T-helper 1 cell (primary cell): ENCODE measurements at places on chromosomes 7 and 10.

GRCh38 chr10:119183664-119184412 is 5.2 kb upstream of the PRDX3 start:
- no peak for DNase-seq

DNA sequence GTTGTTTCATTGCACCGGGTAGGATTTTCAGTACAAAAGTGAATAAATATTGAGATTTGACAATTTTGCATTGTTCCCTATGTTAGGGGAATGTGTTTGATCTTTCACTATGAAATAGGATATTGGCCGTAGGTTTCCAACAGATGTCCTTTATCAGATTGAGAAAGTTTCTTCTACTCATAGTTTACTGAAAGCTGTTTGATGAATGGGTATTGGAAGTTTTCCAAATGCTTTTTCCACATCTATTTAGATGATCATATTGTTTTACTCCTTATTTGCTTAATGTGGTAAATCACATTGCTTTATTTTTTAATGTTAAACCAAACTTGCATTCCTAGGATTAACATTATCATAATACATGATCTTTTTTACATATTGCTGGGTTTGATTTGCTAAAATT is 177.9 kb upstream of the C7orf33 start:
- DNase-seq = no peak

GRCh38 chr10:110241841-110242240 is 34.4 kb downstream of the MXI1 start:
- no peak for DNase-seq

DNA sequence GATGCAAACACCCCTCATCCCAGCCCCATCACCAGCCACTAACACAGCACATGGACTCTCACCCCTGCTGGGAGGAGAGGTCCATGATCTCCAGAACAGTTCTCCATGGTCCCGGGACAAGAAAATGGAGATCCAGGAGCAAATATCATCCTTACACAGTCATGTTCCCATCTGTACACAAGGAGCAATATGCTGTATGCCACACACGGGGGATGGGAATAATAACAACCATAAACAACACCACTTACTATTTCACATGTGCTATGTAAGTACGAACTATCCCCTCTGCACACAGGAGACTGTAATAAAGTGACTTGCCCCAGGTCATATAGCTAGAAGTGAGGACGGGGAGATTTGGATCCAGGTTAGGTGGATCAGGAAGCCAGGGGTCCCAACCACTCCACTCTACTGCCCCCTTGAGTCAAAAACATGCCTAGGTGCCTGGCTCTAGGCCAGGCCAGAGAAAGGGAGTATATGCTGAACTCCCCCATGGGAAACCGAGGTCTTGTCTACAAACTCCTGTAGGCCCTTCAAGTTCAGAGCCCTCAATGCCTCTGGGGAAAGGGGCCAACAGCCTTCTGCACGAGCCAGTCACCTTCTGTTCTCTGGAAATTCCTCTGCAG is 34.1 kb downstream of the LRRC20 start:
- no peak for DNase-seq

GRCh38 chr7:16684935-16685334 is 39.0 kb downstream of the BZW2 start:
- no peak for DNase-seq

DNA sequence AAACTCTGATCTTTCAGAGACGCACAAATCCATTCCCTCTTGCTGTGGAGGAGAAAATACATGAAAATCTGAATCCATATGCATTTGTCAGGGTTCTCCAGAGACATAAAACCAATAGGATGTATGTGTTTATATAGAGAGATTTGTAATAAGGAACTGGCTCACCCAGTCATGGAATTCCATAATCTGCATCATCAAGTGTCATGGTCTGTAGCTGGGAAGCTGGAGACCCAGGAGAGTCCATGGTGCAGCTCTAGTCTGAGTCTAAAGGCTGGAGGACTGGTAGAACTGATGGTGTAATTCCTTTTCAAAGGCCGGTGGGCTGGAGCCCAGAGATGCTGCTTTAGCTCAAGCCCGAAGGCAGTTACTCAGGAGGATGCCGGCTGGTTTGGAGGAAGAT is 134.0 kb downstream of the TCF7L2 start:
- DNase-seq = no peak

GRCh38 chr7:37304921-37305320 is 143.7 kb downstream of the ELMO1 start:
- no peak for DNase-seq

GRCh38 chr7:121595758-121596696 is 199.9 kb upstream of the FAM3C start:
- no peak for DNase-seq

GRCh38 chr7:102153599-102153946 is 133.1 kb upstream of the SH2B2 start:
- DNase-seq = no peak

GRCh38 chr10:11719496-11720259 is 22.5 kb upstream of the ECHDC3 start:
- no peak for DNase-seq

GRCh38 chr10:29240986-29241660 is 47.7 kb upstream of the LYZL1 start:
- DNase-seq = no peak

GRCh38 chr10:33635967-33636515 is 301.6 kb upstream of the NRP1 start:
- no peak for DNase-seq

DNA sequence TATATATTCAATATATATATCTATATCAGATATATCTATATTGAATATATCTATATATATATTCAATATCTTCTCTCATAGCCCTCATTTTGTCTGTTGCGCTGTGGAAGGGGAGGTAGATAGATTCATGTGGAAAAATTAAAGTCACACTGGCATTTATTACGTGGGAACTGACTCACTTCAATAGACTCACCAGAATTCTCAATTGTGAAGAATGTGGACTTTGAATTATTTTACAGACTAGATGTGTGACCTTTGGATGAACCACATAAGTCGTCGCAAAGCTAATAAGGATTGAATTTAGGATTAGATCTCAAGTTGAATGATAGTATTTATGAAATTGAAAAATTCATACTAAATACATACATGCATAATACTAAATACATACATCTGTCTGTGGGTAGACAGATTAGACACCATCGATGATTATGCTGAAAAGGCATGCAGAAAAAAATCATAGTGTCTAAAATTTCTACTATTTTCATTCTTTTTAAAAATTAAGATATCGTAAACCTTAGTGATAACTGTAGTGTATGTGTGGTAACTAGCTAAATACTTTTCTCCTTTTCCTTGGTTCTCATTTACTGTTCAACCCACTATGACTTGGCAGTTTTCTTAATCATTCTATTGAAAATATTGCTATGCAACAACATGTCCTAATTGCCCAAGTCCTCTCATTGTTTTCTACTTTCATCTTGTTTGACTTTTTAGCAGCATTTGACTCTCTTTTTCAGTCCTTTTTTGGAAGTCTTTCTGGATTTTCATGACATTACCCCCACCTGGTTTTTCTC is 61.8 kb upstream of the A1CF start:
- no peak for DNase-seq

GRCh38 chr10:107129000-107129399 is 35.5 kb downstream of the SORCS1 start:
- DNase-seq = no peak

DNA sequence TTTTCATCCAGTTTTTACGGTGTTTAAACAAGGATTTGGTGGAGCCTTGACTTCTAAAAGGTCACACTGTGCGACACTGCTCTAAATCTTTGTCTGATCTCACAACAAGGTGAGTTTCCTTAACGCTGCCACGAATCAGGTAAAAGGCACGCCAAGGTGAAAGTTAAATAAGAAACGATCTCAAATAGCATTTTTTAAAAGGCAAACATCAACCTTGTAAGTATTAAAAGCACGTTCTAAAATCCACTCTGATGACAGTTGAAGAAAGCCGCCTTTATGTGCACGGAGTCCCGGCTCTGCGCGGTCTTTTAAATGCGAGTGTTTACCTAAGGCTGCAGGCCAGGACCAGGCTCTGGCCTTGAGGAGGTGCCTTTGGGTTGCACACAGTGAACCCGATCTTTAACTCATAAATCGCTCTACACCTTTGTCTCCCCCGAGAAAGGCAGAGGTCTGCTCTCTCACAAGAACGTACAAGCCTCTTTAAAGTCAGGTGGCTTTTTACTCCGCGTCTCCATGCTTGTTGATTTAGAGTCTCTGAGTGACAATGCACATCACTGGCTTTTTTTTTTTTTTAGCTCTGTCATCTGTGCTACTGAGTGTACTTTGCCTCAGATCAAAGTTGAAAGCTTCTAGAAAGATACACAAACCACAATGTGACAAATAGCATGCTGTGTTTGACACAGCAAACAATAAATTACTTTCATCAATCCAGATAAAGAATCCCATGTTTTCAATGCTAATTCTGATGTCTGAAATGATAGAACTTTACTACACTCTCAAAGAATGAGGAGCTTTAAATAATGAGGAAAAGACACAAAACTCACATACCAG is 25.9 kb upstream of the RNF32 start:
- no peak for DNase-seq

GRCh38 chr7:66880053-66880452 is 41.0 kb upstream of the TMEM248 start:
- no peak for DNase-seq

DNA sequence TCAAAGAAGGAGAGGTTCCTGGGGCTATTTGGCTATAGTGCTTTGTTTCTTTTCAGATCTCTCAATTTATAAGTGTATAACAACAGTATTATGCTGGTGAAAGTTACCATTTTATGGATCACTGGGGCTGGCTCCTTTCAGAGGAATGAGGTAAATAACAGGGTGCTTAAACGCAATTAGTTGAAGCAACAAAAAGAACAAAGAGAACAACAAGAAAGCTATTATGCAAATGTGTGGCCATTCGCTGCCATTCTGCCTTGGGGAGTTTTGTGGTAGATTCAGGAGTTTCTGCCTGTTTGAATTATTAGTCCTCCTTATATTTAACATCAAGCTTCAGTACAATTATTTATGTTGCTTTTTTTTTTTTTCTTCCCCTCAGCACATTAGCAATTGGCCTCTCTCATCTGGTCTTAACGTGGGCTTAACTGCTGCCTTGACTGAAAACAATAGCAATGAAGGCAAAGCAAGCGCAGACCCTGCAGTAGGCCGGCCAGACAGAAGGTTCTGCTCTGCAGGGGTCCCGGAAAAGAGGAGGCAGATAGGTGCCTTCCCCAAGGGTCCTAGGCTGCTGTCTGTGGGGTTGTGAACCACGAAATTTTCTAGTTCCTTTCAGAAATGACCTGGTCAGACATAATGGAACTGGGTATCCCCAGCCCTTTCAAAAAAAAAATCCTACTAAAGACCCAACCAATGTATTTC is 339.9 kb upstream of the PODXL start:
- no peak for DNase-seq

- DNase-seq = no peak
These were observed 11.9 kb downstream of the NPTX2 start for GRCh38 chr7:98629001-98629431.

DNA sequence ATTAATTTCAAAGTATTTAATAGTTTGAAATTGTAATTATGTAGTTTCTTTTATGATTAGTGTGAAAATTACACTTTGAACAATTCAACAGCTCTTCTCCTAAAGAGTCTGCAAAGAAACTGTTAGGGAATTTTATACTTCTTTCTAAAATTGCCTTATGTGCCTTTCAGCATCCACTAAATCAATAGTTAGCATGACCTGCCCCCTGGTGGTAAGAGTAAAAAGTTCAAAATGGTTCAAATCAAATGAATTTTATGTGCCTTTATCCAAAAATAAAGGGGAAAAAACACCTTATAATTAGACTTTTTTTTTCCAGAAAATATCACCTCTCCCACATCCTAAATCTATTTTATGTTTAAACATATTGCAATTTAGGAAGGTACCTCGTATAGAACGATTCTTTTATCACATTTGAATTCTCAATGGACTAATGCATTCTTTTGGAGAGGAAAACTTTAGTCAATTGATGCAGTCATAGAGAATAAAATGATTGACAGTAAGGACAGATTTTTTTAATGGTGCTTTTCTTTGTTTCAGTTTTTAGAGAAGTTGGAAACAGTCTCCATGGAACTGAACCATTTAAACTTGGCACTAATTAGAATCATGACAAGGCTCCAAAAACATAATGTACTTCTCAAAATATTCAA is 163.7 kb downstream of the SEMA3D start:
- peak; percentile 8 for DNase-seq

DNA sequence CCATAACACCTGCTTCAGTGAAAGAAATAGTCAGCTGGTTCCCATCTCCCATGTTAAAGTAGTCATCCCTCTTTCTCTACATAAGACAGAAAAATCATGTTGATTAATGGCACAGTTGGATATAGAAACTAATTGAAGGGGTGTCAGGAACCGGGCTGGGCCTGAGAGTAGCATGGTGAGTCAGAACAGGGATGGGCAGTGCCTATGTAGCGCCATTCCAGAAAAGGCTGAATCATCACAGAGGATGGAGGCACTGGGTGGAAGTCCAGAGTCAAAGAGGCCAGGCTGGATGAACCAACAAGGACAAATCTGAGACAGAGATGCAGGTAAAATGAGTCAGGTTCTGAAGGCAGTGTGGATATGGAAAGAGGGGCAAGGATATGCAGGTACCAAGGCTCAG is 201.2 kb downstream of the LHFPL3 start:
- DNase-seq = no peak

- no peak for DNase-seq
These were observed 143.3 kb downstream of the TES start for GRCh38 chr7:116353647-116354046.

DNA sequence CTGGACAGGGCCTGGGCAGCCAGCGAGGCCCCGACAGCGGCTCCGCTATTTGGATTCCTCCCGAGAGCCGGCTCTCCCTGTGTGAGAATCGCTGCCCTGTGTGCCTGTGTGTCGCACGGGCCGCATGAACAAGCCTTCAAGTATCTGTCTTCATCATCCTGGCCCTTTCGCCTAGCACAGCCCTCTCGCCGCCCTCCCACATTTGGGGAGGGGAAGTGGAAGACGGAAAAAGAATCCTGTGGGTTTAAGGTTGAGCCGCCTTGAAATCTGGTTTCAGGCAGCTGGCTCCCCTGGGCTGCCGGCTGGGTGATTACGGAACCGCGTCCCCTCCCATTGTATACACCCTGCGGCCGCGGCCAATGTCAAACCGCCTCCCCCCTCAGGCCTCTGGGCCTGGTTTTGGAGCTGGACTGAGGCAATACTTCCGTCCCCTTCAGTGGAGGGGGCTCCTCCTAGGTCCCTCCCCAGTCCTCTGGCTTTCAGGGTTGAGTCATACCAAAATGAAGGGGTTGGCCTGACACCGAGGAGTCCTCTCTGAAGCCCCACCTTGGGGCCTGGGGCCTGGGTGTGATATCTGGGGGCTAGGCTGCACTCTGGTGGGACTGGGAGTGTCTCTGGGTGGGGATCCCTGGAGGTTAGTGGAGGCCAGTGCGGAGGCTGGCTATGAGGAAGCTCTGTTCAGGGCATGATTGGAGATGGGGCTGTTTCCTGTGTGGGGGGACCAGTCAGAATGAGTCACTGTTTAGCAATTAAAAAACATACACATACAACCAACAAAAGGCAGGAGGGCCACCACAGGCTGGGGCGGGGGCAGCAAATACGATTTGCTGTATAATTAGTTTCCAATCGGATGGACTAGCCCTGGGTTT is 1.7 kb downstream of the TRIM8 start:
- peak; percentile 55 for DNase-seq
